Amygdala (tissue), 56 donors: ENCODE measurements at places on chromosomes 4 and X.

GRCh38 chr4:95124906-95125504, 367.2 kb downstream of the BMPR1B start:
- no peak for DNase-seq

DNA sequence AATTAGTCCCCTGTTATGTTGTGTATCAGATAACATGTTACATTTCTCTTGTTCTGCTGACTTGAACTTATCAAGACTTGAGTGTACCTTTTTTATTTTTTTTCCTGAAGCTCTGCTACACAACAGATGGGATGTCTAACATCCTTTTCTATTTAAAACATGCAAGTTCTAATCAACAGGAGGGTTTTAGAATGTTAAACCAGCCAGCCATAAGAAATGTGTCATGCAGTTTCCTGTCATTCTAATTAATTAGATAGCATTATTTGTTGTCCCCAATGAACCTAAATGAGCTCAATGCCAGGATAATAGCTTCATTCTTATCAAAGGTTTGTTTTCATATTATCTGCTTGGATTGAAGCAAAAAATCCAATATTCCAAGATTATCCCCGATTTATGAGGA, 958.2 kb downstream of the PCDH7 start:
- no peak for DNase-seq

DNA sequence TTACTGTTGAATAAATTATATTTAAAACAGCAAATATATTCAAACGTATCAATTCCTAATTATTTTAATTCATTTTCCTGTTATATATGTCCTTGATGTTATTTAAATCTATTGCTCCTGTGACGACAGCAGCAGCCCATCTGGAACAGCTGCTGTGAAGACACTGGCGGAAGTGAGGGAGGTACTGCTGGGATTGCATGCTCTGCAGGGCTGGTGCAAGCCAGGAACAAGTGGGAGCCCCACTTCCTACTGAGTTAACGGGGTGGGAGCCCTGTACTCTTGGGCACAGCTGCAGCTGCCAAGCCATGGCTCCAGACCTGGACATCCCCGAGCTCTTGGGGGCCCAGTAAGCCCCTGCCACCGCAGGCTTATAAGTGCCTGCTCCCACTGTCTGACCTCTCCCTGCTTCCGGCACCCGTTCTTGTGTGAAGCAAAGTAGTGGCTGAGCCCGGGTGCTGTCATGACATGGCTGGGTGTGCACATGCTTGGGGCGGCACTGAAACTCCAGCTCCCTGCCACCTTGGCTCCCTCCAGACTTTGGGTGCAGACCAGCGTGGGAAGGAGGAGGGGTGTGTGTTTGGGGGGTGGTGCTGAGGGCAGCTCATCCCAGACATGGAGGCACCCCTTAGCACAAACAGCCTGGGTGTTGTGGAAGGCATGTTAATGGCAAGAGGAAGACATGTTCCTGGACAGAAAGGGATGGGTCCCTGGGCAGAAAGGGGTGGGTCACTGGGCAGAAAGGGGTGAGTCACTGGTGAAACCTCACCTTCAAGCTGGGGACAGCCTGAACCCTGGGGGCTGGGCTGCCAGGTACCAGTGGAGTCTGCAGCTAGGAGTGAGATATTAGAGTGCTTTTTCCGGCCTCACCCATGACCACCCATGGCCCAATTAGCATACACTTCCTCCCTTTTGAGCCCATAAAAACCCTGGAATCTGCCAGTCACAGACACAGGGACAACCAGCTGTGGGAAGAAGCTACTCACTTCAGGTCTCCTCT, 1981.3 kb upstream of the IGFBP7 start:
- no peak for DNase-seq

- DNase-seq, result no peak
Measured at GRCh38 chrX:22594766-22595165, 322.1 kb downstream of the CBLL2 start.

DNA sequence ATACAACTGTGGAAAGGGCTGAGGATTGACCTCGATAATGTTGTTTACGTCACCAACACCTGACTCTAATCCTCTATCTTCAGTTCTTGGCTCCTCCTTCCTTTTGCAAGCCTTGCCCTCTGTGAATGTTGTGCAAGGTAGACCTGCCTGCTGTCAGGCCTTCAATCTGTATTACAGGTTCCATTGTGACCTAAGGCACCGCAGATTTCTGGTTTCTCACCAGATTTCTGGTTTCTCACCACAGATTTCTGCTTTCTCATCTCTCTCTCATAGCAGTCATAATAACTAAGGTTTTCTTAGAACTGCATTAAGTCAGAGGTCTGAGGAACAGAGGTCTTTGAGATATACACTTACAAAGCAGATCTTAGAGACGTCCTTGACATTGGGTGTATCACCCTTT, 51.5 kb upstream of the ETNPPL start:
- no peak for DNase-seq

DNA sequence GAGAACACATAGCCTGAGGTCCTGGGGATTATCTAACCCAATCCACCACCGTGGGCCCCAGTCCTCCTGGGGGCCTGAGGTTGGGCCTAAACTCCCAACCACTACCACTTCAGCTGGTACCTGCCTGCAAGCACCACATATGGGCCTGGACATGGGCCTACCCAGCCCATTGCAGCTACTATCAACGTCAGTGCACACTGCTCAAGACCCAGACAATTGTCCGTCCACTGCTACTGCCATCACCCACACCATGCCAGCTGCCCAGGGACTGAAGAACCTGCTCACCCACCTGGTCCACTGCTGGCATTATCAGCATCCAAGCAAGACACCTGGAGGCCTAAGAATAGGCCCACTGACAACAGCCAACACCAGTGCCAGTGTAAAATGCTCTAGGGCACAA, 88.1 kb downstream of the COL4A5 start:
- DNase-seq, result no peak

DNA sequence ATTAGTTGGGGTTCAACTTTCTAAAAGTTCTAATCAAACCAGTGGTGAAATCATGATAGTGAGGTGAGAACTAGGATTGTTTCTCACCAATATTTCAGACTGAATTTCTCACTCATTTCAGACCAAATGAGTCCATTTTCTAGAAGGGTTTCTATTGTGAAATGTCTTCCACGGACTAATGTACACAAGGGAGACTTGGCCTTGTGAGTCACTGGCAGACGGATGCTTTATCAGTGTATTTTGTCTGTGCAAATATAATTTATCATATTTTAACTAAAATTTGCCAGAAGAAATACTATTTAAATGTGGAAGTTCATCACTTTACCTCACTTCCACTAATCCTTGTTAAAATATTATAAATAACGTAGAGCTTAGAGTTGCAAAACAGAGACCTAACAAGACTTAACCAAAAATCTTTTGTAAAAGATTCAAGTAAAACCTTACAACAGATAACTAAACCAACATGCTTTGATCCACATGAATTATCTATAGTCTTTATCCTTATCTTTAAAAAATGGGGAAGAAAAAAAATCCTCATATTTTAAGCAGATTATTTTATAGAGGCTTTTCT, 506.0 kb upstream of the FAM241A start:
- no peak for DNase-seq

DNA sequence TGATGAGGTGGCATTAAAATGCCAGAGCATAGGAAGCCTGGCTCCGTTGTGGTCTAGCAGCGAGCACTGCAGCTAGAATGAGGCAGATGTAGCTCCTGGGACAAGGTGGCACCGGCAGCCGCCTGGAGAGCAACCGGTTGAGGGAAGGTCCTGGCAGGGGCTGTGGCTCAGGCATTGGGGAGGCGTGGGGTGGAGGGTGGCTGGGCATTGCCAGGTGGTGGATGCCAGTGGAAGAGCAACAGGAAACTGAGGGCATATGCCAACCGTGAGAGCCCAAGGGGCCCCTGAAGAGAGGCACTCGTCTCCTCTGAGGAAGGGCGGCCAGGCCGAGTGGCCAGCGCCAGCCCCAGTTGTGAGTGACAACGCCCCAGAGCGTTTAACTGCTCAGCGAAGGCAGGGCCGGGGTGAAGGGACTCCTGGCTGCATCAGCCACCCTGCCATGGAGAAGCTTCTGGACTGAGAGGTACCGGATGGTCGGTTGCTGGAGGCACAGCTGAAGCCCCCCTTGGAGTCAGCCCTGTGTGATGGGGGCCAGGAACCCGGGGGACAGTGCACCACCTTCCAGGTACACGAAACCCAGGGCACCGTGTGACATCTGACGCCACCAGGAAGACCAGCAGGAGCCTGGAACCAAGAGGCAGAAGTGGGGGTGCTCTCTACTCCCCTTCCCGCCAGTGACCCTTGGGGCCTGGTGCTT, 13.2 kb upstream of the PDE6B start:
- no peak for DNase-seq

DNA sequence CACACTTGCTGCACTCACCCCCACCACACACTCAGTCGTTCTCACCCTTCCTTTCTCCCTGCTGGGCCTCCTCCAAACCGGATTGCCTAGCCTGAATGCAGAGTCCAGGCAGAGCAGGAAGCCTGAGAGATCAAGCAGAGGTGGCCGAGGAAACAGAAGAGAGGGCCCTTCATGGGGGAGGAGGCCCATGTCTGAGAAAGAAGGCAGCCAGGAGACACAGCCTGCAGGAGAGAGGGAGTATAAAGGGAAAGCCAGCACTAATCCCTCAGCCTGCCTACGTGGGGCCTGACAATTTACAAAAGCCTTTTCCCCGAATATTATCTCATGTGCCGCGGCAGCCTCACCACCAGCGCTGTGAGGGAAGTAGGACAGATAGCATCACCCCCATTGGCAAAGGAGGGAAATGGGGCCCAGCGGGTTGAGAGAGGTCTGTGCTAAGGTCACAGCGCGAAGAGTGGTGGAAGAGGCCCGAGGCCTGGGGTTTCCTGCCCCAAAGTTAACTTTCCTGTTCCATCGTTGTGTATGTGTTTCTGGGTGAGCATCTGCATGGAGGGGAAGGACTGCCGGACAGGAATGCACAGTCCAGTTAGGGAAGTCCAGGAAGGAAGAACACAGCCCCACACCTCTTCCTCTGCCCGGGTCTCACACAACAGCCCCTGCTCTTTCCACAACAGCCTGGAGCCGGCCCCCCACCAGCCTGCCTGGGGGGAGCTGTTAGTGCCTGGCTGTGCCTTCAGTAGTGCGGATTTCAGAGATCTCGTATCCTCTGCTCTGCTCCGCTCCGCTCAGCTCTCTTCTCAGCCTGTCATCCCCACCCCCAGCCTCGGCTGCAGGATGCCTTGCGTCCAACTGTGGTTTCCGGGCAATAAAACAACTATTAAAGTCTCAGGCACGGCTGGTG, 50.9 kb upstream of the BCOR start:
- DNase-seq, result no peak

GRCh38 chr4:169566021-169566818, 46.2 kb downstream of the NEK1 start:
- DNase-seq, result no peak

- no peak for DNase-seq
Measured at GRCh38 chrX:18654875-18655836, 16.8 kb downstream of the RS1 start.

DNA sequence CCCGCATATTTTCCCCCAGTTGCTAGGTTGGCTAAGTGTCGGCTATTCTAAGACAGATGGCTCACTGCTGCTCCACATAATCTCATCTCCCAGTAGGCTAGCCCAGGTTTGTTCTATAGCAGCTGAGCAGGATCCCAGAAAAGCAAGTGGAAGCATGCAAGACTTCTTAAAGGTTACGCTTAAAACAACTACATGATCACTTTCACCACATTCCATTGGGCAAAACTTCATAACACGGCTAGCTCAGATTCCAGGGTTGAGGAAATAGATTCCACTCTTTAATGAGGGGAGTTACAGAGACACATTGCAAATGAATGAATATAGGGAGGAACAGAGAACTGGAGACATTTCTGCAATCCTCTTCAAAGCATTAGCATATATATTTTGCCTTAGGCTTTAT, 12.9 kb upstream of the RAB33B start:
- DNase-seq, result no peak
